CD4-positive, alpha-beta T cell treated with Interleukin-15 for 1 hour (primary cell): ENCODE measurements at places on chromosomes 7 and 10.

GRCh38 chr10:7488418-7488829 lies 77.6 kb upstream of the SFMBT2 start:
- DNase-seq = no peak

DNA sequence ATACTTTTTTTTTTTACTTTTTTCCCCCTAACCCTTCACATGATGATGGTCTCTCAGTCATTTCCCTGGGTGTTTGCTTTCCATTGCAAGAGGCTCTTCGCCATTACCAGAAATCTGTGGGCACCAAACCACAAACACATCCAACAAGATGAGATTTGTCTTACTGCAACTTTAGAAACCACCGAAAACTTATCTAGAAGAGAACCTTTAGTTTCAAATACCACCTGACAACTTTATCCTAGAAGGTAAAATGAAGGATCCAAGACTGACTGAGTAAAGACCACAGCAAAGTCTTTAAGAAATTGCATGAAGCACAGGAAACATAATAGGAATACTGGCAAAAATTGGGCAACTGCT lies 363.3 kb upstream of the MBL2 start:
- no peak for DNase-seq

DNA sequence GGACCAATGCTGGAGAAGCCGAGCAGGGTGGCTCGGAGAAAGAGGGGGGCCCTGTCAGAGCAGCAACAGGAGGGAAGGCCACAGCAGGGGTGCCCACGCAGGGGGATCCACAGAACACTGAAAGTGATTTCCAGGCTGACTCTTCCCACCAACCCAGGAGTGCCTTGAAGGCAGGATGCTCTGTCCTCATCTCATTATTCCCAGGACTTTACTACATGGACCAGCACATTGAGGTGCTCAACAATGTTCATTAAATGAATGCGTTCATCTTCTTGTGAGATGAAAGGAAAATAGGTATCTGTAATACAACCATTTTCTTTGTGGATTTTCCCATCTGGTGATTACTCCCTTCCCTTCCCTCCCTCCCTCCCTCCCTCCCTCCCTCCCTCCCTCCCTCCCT lies 71.0 kb downstream of the COL26A1 start:
- DNase-seq = no peak

- DNase-seq = no peak
These were observed 25.7 kb upstream of the FAM133B start for GRCh38 chr7:92615861-92616260.

- DNase-seq = no peak
These were observed 9.5 kb downstream of the GHRHR start for GRCh38 chr7:30973292-30973691.

GRCh38 chr10:91022924-91023699 lies 102.2 kb upstream of the ANKRD1 start:
- no peak for DNase-seq

DNA sequence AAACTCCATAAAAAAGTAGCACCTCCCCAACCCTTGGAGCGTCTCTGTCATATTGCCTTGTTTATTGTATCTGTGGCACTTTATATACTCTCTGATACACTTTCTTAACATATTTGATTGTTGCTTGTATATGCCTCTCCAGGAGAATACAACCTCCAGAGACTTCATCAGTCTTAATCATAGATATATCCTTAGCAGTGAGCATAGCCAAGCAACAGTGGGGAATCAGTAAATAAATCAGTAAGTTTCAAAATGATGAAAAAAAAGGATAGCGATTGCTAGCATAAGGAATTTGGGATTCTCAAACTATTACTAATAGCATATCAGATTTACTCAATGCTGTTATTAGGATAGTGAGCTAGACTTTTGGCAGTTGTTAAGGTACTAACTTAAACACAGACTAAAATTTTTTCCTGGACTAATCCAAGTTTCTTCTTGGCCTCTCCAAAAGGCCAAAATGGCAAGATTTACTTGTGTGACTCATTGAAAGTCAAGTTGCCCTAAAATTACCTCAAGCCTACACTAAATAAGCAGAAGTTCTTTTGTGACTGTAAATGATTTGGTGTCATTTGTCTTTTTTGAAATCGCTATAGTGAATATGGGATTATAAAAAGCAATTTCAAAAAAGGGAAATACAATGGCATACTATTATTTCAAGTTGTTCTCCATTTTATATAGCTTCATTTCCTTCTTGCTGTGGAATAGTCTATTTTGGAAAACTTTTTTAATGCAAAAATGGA lies 177.9 kb downstream of the CHN2 start:
- DNase-seq = no peak

DNA sequence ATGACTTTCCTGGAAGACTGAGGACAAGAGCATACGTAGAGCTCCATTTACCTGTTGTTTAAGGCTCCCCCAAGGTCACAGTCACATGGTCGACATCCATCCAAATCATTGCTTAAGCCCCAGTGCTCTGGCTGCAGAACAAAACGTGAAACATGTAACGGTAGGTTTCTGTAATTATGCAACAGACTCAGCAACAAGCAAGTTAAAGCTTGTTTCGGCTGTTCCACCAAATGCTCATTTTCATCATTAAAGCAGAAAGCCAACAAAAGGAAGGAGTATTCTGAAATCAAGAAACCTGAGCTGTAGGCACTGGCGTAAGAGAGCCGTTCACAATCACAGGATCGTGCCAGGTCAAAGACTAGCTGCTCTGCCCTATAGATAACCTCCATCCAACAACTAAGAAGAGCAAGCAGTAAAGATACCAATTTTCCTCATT lies 30.0 kb downstream of the LAMB1 start:
- no peak for DNase-seq

- DNase-seq = no peak
These were observed 36.2 kb upstream of the CHST3 start for GRCh38 chr10:71927776-71928592.

DNA sequence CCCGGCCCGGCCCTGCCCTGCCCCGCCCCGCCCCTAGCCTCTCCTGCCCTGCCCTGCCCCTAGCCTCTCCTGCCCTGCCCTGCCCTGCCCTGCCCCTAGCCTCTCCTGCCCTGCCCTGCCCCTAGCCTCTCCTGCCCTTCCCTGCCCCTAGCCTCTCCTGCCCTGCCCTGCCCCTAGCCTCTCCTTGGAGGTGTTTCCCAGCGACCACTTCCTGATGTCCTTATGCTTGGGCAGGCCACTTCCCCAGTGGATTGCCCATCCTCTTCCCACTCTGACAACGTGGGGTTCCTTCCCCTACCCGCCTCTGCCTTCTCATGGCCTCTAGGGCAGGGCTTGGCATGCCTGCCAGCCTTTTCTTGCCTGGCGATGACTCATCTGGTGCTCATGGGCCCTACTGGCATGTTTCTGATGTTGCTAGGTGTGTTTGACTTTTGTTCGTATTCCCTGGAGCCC lies 21.2 kb downstream of the PRXL2A start:
- DNase-seq = no peak

GRCh38 chr7:77482015-77482414 lies 55.1 kb upstream of the PTPN12 start:
- peak; percentile 45 for DNase-seq

- DNase-seq = no peak
These were observed 15.1 kb upstream of the PRLHR start for GRCh38 chr10:118610577-118610976.

DNA sequence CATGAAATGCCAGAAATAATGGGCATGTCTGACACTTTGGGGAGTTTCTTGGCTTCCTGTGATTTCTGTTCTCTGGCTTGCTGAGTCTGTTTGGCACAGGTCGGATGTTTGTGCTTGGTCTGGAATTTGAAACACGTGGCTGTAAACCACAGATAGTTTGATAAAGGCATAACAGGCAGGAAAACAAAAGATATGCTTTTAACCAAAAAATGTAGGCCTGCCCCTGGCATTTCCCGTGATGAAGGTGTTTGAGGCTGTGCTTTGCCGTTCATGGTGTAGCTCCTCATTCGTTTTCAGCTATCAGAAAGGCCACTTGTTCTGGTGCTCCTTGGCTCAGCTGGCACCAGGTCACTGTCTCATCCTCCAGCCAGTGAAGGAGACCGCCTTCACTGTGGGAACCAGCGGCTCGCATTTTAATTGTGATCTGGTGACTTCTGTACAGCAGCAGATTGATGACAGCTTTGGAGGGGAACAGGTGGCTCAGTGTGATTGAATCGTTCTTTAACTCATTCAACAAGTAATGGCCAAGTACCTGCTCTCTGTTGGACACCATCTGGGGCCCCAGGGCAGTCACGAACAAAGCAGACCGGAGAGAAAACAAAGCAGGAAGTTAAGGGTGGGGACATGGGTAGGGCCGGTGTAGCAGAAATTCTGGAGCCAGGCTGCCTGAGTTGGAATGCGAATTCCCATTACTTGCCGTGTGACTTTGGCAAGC lies 111.5 kb downstream of the CCNY start:
- DNase-seq = no peak
